ENCODE measurements at places on chromosomes 7 and 10.

DNA sequence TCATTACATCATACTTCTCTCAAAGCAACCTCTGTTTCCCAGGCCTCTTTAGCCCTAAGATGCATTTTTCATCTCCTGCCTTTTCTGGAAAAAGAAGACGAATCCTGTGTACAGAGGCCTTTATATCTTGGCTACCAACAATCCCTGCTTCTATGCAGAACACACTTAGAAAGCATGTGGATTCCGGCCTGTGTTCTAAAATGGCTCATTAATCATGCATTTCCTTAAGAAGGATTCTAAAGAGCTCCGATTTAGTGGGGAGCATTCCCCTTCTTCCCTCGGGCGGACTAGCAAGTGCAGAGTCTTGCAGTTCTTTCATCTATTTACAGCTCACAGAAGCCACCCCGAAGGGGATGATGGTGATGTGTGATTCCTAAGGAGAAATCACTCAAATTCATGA lies 1212.9 kb downstream of the TYW1 start:
- DNase-seq = no peak

DNA sequence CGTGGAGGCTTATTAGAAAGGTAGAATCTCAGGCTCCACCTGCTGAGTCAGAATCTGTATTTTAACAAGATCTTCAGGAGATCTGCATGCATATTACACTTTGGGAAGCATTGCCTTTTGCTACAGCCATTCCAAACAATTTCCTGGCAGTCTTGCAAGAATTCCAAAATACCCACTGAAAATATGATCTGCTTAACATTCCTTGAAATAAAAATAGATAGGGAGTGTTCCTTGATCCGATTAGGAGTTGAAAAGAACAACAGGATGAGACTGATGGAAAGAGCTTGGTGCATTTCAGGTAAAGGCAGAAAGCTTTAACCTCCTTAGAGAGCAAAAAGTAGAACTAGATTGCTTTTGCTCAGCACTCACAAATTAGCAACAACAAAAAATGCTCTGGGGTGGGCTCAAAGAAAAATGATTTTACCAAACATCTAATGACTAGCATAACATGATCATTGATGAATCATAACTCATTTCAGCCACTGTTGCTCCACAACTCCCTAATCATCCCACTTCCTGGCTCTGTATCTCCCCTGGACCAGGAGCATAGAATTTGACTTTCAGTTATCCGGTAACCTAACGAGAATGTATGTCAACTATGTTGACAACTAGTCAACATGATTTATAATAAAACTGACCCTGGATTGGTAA lies 115.2 kb downstream of the RNLS start:
- no peak for DNase-seq

DNA sequence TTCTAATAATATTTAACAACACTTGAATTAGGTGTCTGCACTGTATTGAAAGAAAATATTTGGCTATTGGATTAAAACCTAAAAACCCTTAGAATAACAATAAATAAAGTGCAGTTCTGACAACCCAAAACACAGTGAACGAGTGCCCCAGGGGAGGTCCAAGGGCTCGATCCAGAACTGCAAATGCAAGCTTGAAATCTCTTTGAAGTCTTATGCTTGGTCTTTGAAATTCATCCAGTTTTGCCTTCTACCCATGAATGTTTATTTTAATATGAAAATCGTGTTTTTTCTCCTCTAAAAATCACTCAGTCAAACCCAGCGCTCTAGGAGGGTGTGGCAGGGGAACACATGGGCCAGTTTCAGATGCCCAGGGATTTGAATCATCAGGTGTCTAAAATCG lies 119.5 kb downstream of the MTPAP start:
- no peak for DNase-seq

- no peak for DNase-seq
These were observed 104.0 kb upstream of the ARID5B start for GRCh38 chr10:61797304-61798153.

DNA sequence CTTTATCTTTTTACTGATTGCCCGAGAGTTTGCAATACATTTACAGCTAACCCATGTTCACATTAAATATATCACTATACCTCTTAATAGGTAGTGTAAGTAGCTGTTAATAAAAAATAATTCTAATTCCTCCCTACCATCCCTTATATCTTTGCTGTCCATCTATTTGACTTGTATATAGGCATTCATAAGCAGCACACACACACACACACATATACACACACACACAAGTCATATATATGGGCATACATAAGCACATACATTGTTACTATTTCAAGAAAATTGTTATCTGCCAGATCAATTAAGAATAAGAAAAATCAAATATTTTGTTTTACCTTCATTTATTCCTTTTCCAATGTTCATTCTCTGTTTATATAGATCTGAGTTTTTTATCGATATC lies 176.4 kb downstream of the PPP1R3A start:
- no peak for DNase-seq

GRCh38 chr7:157898261-157898660 lies 561.5 kb downstream of the DNAJB6 start:
- no peak for DNase-seq

DNA sequence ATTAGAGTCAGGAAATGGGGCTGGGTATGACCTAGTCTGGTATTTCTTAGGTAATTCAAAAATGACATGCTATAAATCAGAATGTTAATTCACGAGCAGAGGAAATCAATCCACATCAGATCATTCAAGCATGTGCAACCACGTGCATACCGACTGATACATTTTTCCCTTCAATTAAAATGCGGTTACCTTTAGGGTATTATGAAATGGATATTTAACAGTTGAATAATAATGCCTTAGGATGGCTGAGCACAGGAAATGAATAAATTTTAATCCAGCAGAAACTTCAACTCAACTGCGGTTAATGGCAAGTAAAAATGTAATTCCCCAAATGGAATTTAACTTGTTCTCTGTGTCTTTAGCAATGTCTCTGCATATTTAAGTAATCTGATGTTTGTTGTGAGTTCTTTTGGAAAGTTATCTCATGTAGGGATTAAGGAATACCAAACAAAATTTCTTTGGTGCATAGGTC lies 9.2 kb downstream of the CPA2 start:
- DNase-seq = no peak

DNA sequence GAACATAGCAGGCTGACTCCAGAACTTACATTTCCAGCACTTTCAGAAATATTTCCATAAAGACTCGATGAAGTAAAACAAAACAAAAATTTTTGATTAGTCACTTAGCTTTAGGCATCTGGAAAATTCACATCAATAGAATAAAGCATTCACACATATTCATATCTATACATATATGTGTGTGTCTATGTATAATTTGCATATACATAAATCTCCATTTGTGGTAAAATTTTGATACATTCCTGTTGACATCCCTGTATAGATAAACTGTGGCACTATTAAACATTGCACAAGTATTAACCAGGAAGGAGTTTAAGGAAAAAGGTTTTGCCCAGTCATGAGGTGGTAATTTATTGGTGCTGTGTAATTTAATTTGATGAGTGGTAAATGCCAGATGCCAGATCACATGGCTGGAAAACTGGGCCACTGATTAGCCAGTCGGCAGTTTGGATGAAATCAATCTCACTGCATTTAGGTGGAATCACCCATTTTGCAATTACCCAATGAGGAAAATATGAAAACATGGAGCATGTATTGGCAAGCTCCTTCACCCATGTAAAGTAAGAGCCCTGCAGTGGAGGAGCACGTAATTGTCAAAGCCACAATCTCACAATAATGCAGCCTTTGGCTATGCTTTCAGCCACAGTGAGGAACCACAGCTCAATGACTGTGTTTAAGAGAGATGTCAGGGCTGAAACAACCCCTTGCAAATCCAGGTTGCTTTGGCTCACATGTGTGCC lies 294.6 kb downstream of the RNLS start:
- no peak for DNase-seq

DNA sequence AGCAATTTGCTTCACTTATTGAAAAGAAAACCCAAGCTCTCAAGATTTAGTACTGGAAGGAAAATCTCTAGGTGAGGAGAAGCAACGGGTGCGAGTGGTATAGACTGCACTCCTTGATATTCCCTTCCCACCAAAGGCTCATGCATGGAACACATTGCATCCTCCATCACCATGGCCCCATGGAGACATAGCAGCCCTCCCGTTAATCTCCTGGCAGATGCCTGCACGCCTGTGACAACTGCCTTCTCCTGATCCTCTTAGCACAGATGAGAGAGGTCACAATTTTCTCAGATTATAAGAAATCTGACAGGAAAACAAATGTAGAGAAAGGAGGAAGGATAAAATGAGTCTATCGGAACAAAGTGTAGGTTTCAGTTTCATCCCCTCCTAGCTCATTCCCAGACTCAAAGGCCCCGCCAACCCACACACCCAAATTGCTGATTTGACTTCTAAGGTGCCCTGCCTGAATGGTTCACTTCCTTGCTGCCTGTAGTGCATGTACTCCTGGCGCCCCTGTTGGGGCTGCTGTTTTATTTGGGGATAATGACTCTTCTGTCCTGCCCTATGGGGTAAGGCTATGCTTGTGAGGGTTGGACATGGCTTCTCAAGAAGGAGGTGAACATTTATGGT lies 50.0 kb downstream of the PLXNA4 start:
- no peak for DNase-seq

DNA sequence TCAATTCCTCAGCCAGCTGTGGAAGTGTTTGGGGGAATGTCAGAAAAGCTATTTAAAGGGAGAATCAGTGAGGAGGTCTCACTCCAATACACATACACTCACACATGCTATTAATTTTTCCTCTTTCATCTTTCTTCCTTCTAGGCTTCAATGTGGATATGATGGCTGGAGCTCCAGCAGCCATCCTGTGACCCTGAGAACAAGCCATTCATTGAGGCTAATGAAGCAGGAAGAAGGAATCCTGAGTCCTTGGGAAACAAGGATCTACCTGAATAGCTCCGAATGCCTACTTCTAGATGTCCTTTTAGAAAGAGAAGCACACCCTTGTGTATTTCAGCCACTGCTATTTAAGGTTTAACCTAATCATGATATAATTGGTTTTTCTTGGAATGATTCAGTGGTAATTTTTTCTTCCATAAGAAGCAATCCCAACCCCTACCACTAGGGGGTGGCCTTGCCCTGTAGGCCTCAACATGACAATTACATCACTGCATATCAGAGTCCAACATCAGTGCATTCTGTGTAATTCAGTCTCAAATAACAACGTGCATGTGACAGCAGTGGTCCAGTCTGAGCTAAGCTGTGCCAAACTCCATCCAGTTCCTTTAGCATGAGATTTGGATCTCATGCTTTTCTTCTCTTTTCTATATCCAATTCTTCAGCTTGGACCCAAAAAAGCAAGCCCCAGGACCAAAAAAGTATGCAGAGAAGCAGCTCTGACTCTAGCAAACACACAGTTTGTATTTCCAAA lies 85.3 kb upstream of the ANKRD1 start:
- no peak for DNase-seq

DNA sequence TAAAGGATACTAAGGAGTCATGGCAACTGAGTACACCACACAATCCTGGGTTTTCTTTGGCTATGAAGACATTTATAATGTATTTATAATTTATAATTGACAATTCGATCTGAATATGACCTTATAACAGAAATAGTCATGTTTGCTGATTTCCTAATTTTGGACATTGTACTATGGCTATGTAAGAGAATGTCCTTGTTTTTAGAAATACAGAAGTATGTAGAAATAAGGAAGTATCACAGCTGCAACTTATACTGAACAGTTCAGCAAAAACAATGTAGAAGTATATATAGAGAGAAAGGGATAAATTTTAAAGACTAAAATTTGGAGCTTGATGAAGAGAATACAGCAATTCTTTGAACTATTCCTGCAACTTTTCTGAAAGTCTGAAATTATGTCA lies 32.6 kb downstream of the PRLHR start:
- DNase-seq = no peak

DNA sequence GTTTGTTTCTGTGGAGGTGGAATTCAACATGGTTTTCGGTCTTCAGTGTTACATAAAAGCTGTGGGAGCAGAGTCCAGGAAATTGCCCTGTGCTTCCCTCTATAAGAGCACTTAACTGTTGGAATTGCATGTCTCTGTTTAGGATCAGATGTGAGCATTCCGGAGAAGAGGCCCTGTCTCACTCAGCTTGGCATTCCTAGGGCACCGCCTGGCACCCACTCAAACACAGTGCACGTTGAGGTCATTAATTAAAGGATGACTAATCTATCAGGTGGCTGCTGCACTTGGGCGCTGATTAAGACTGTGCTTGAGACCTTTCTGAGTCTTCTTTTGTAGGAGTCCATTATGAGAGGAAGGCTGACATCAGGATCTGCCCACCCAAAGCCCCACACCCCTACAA lies 82.8 kb upstream of the VIPR2 start:
- DNase-seq = no peak

GRCh38 chr7:24381894-24382505 lies 98.0 kb downstream of the NPY start:
- no peak for DNase-seq

- no peak for DNase-seq
These were observed 275.3 kb upstream of the PHYHIPL start for GRCh38 chr10:58901092-58901646.

DNA sequence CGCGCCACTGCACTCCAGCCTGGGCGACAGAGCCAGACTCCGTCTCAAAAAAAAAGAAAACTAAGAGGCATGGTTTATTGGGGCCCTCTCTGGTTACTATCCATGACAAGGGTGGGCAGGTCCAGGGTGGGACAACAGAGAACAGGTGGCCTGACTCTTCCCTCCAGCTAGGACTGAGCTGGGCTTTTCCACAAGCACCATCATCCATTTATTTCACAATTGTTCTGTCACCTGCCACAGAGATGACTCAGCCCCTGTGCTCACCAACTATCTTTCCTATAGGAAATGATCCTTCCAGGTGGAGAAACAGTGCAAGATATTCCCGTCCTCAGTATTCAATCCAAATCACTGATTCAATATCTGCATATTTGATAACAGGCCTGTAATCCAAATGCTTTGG lies 44.9 kb upstream of the MYL10 start:
- no peak for DNase-seq

DNA sequence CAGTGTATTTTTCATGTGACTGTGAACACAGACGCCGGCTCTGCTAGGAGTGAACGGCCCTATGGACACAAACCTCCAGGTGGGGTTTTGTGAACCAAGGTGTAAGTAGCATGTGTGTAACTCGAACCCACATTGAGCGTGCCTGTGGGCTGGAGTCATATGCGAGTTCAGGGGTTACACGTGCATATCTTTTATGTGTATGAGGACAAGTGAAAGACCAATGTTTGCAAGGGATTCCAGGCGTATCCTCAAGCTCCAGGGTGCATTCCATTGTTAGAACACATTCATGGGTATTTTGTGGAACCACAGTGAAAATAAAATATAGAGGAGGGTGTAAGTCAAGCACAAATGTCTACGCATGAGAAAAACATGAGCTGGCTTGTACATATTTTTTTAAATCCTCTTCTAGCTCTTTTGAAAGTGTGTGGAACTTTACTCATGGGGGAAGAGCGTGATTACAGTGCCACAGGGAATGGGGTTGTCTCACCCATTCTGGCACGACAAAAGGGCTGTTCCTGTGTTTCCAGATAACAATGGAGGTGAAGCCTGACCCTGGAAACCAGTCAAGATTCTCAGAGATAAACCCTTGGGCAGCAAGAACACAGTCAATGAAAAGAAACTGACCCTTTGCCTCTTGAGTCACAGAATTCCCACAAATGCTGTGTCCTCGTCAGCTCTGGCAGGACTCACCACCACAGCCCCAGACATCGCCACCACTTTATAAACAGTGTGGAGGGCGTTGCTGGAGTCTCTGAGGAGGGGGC lies 37.0 kb upstream of the GOT1 start:
- DNase-seq = no peak

GRCh38 chr10:22505911-22506685 lies 160.8 kb downstream of the SPAG6 start:
- no peak for DNase-seq

GRCh38 chr7:45031829-45032228 lies 31.8 kb downstream of the CCM2 start:
- no peak for DNase-seq
